ENCODE measurements at places on chromosomes 4 and X. TPM values are rescaled to one million over a fixed set of nuclear protein-coding genes. Genes with fewer than 3 reads are reported as not detected.

The PPP1R2C gene
- total RNA-seq = not detected

The GAGE12J gene
- total RNA-seq = not detected

The AP1S2 gene
- total RNA-seq = 24.0 TPM

The C4orf46 gene
- 17.0 TPM for total RNA-seq

The PNMA3 gene
- total RNA-seq = 1.3 TPM

The MFAP3L gene
- 0.31 TPM for total RNA-seq

The DCUN1D4 gene
- total RNA-seq = 35.3 TPM

The SMR3B gene
- not detected for total RNA-seq

The PRPS1 gene
- total RNA-seq = 104 TPM

The SLC26A1 gene
- total RNA-seq = 3.1 TPM

The SPANXB1 gene
- not detected for total RNA-seq

The ZCCHC18 gene
- not detected for total RNA-seq

The KCTD8 gene
- total RNA-seq = not detected

The HTN1 gene
- total RNA-seq = not detected

The DHX15 gene
- 179 TPM for total RNA-seq

The GPR143 gene
- total RNA-seq = not detected

The IBSP gene
- not detected for total RNA-seq

The NLGN4X gene
- 0.07 TPM for total RNA-seq

The MAMLD1 gene
- 0.18 TPM for total RNA-seq

The OPHN1 gene
- total RNA-seq = 1.4 TPM

All from K562 (cell line).